ENCODE measurements at places on chromosomes 2 and 18.

DNA sequence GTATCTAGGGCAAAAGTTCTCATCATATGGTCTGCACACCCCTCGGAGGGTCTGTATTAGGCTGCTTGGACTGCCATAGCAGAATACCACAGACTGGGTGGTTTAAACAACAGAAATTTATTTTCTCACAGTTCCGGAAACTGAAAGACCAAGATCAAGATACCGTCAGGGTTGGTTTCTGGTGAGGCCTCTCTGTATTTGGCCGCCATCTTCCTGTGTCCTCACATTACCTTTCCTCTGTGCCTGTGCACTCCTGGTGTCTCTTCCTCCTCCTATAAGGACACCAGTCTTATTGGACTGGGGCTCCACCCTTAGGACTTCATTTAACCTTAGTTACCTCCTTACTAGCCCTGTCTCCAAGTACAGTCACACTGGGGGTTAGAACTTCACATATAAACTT lies 132.5 kb downstream of the NCOA1 start:
- no peak for DNase-seq

DNA sequence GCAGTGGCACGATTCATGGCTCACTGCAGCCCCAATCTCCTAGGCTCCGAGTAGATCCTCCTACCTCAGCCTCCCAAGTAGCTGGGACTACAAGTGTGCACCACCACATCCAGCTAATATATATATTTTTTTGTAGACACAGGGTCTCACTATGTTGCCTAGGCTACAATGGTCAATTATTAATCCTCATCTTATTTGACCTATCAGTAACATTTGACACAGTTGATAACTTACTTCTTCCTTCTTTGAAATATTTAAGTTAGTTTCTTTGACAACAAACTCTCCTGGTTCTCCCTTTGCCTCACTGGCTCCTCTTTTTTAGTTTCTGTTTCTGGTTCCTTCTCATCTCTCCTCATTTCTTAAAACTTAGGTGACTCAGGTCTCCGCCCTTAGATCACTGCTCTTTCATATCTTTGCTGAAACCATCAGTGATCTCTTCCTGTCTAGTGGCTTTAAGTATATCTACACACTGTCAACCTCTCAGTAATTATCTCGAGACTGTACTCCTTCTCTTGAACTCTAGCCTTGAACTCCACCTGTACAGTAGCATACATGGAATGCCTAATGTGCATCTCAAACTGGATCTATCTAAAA lies 11.5 kb downstream of the PGAP1 start:
- no peak for DNase-seq

- DNase-seq = peak; percentile 66
These were observed 1.0 kb upstream of the B3GNT7 start for GRCh38 chr2:231394211-231395141.

- no peak for DNase-seq
These were observed 771.1 kb upstream of the ZEB2 start for GRCh38 chr2:145290986-145291385.

- DNase-seq = no peak
These were observed 383.2 kb upstream of the UBE2E3 start for GRCh38 chr2:180597179-180597578.

DNA sequence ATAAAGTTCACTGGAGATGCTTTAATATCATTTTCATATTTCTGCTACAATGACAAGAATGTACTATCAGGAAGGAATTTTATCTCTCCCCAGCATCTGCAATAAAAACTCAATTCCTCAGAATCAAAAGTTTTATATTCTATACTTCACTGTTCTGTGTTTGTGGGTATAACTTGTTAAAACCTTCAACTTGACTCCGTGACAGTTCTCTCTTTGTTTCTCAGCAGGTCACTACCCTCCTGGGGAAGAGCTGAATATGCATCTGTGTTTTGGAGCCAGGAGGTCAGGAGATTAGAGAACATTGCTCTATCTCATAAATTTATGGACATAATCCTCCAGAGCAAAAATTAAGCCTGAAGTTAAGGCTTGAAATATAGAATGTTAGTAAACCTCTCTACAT lies 411.4 kb downstream of the TRIB2 start:
- DNase-seq = no peak

GRCh38 chr2:85259101-85259590 lies 68.6 kb downstream of the TGOLN2 start:
- no peak for DNase-seq

DNA sequence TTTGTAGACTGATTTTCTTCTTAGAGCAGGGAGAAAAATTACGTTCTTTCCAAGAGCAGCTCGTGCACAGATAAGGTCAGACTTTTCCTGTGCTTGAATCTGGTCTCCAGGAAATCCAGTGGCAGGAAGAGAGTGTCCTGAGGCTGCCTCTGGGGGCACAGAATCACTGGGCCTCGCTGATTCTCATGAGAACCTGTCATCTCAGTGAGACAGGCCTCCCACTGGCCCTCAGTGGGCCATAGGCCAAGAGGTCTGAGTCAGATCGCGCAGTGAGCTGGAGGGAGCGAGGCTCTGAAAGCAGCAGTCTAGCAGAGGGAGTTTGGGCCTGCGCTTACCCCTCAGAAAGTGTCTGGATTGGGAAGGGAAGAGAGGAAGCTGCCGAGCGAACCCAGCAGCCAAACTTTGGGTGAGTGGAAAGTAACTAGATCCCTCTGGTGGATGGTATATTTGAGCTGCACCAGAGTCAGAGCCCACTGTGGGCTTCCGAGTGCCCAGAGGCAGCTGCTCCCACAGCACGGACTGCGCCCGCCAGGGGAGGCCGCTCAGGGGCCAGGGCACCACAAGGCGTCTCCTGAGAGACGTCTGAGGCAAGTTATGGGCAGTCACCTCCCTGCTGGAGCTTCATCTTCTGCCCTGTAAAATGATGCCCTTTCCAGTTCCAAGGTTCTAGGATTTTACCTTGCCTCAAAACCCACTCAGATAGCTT lies 8.2 kb downstream of the GDF7 start:
- no peak for DNase-seq

- DNase-seq = no peak
These were observed 515.5 kb upstream of the MYT1L start for GRCh38 chr2:2846332-2847208.

DNA sequence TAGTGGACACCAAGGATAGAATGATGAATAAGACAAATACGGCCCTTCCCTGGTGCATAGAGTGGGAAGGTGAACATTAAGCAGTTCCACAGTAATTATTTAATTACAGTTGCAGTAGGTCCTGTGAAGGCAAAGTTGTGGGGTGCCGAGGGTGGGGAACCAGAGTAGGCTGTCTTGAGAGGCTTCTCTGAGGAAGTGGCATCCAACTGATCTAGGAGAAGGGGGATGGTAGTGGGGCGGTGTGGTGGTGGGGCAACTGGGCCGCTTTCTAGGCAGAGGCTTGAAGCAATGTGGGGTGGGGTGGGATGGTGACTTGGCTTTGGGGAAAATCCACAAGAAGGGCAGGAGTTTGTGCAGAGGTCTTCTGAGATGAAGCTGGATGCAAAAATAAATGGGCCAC lies 11.7 kb downstream of the ACSL3 start:
- DNase-seq = no peak

DNA sequence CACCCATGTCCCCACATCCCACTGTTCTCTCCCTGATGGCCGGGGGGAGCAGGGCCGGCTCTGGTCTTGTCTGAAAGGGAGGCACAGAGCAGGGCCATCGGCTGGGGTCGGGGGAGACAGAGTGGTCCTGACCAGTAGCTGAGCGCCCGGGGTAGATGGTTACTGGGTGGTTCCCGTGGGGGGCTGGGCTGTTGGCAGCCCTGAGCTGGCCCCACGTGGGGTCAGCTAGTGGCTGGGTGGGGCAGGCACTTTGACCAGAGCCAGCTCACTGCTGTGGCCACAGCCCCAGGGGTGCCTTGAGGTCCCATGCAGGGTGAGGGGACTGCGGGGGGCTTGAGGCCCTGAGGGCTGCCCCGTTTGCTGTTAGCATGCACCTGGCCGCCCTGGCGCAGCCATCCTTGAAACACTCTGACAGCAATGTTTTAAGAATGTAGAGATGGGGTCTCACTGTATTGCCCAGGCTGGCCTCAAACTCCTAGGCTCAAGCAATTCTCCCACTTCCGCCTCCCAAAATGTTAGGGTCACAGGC lies 12.3 kb upstream of the NEU4 start:
- DNase-seq = no peak

- peak; percentile 81 for DNase-seq
These were observed 26.2 kb downstream of the UNC50 start for GRCh38 chr2:98634406-98635092.

- DNase-seq = no peak
These were observed 334.5 kb upstream of the CDH2 start for GRCh38 chr18:28511413-28511821.

- DNase-seq = peak; percentile 37
These were observed 302.7 kb upstream of the TNP1 start for GRCh38 chr2:217162533-217162932.

- DNase-seq = no peak
These were observed 878.8 kb downstream of the RNF144A start for GRCh38 chr2:7795778-7796563.

DNA sequence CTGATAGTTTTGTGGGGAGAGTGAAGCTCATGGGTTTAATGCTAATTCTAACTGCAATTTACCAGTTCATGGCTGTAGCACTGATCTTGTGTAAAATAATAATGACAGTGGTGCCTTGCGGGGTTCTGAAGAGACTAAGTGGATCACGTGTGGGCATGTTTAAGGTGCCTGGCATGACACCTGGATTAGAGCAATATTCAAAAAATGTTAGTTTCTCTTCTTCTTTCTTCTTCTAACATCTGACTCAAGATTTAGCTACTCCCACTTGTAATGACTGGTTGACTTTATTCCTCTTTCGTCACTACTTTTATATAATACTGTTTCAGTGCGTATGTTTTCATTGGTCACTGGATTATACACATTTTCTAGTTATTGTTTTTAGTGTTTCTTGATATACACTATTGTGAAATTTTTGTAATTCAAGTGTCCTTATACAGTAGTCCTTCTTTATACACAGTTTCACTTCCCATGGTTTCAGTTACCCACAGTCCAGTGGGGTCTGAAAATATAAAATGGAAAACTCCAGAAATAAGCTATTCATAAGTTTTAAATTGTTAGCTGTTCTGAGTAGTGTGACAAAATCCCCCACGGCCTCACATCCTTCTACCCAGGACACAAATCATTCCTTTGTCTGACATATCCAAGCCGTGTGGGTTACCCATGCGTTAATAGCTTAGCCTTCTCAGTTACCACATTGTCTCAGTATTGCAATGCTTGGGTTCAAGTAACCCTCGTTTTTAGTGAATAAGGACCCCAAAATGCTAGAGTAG lies 662.2 kb upstream of the CNTNAP5 start:
- no peak for DNase-seq

- DNase-seq = no peak
These were observed 453.4 kb upstream of the SLC14A2 start for GRCh38 chr18:45161850-45162249.

DNA sequence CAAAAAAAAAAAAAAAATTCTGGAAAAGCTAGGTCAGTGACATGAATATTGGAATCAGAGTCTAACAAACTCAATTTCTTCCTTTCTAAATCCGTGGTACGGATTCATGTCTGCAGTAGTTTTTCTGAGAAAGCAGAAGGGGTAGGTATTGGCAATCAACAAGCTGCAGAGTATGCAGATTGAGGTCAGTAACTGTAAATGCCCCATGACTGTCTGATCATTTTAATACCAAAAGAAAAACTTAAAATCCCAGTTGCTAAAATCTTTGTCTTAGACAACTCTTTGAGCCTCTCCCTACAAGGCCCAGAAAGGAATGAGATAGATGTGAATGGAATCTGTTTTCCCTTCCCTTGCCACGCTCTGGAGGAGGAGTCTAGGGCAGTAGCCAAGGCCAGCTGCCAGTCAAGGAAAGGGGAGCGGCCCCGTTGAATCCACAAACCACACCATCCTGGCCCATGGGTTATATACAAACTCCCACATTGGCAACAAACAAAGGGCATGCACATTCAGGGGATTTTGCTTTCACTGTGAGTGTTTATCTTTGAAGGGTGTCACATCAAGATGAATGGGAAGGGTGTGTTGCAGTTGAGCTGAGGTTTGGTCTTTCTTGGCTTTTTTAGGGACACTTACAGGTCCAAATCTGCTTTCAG lies 6.1 kb upstream of the CASP8 start:
- peak; percentile 52 for DNase-seq

DNA sequence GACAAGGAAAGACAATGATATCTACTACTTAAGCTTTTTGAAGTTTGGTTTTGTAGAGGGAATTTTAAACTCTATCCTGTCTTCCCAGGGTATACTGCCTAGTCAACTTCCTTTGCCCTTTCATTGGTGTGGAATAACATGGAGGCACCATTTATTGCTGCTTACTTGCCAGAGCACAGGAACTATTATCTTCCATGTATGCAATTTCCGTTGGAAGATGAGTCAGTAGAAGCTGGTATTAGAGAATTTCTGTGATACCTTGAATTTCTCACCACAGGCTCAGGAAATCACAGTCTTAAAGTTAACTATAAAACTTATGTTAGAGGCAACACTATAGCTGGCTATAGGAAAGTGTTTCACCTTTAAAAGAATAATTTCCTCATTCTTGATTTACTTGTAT lies 40.9 kb upstream of the RGPD4 start:
- no peak for DNase-seq

GRCh38 chr2:190184460-190184859 lies 121.9 kb upstream of the MSTN start:
- DNase-seq = no peak

DNA sequence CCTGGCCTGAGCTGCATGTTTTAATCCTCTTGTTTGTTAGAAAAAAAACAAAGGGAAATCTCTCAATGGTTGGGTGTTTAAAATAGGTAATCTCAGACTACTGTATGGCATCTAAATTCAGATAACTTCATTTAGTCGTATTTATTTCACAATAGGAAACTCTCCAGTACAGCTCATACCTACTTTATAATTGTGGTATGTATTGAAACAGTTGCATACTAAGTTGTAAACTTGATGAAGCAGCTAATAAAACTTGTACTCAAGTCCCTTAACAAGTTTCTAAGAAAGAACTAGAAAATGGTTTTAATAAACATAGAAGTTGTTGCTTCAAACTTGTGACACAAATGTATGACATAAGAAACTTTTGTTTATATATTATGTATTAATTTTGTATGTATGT lies 334.5 kb downstream of the PTPRM start:
- DNase-seq = no peak

GRCh38 chr18:78790960-78791359 lies 188.7 kb upstream of the SALL3 start:
- DNase-seq = no peak

Measured in natural killer cell (primary cell).